ENCODE measurements at places on chromosomes 13 and 19.

- peak; percentile 36 for DNase-seq
Observed at GRCh38 chr19:7575434-7576040, 20.1 kb upstream of the CAMSAP3 start.

DNA sequence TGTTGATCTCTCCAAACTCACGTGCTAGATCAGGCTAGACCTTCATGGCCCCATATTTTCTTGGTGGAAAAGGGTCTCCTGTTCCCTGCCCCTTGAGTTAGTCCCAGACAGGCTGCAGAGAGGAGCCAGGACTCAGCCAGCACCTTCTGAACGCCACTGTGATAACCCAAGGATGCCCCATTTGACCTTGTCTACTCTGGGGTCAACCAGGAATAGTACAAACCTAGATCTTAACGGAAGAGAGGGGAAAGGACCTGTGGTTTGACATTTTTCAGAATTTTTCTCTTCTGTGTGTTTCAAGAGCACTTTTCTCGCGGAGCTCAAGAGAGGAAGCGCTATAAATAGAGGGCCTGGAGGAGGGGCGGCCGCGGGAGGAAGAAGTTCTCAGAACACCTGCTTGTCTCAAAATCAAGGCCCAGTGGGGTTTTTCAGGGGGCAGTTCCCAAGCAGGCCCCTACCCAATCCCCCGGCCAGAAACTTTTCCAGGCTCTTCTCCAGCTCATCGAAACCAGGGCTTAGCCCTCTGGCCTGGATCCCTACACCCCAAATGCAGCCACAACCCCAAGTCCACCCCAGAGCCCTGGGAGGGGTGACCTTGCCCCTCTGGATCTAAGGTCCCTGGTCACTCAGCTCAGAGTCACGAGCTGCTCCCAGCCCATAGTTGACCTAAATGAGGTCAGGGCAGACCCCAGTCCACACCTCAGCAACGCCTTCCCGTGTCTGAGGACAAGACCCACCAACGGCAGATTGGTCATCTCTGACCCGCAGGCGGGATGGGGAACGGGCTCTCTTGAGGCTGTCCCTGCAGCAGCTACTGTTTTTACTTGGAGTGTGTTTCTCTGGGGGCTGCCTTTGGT is 75.6 kb upstream of the TM9SF2 start:
- DNase-seq = peak; percentile 94

DNA sequence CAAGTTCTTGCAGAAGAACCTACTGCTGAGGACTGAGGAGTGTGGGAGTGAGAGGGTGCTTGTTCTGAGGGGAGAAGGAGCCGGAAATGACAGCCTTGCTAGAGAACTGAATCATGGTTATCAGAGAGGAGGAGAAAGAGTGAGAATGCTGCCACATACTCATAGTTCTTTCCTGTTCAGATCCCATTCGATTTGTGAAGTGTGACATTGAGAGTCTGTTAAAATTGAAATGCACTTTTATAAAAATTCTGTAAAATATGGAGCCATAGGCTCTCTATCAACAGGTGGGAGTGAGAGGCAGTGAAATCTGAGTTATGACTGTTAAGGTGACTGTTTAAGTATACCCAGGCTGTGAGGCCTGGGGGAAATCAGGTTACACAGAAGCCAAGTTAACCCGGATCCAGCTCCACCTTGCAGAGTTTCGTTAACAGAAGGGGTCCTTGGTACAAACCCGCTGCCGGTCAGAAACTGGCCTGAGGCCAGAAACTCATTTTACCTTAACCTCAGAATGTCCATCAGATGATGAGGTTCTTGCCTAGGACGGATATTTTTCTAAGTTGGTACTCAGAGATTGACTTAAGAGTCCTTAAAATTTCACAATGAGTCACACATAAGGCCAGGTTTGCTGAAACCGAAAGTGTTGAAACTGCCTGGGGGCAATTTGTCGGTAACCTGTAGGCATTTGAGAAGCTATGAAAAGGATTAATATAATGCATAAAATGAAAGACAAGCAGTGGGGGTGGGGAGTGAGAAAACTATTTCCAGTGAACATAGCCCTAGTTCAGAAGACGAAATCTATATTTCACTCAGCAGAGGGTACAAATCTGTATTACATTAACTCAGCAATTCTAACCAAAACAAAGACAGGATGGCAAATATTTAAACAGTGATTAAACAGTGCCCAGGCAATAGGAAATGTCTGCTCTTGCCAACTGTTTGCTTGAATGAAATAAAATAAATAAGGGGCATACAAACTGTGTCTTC is 350.5 kb downstream of the KCNRG start:
- DNase-seq = peak; percentile 86

- DNase-seq = no peak
Observed at GRCh38 chr13:76953968-76954367, 5.7 kb downstream of the ACOD1 start.

Measured in GM12865 (cell line).